SW480 (cell line): ENCODE measurements at places on chromosomes 4 and X.

DNA sequence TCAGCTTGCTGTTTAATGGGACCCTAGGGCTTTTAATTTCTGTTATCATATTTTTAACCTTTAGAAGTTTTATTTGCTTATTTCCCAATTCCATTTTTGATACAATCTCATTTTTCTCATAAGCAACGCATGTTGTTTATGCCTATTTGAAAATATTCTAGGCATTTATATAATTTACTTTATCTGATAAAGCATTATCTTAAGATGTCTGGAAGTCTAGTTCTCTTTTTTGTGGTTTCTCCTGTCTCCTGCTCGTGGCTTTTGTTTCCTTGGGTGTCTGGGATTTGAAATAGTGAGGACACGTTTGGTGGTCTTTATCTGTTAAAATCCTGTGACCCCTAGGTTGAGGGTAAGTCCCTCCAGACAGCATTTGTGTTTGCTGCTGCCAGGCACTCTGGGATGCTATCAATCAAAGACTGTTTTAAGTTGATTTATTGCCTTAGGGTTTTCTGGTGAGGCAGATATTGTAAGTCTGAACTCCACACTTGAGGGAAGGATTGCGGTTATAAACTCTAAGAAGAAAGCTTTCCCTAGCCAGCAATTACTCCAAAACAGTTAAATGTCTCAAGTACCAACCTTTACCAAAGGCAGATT lies 208.0 kb downstream of the PRDM5 start:
- no peak for DNase-seq

GRCh38 chr4:182018691-182019090 lies 224.5 kb upstream of the TENM3 start:
- no peak for DNase-seq

GRCh38 chr4:99863-100262 lies 24.4 kb upstream of the ZNF718 start:
- no peak for DNase-seq

DNA sequence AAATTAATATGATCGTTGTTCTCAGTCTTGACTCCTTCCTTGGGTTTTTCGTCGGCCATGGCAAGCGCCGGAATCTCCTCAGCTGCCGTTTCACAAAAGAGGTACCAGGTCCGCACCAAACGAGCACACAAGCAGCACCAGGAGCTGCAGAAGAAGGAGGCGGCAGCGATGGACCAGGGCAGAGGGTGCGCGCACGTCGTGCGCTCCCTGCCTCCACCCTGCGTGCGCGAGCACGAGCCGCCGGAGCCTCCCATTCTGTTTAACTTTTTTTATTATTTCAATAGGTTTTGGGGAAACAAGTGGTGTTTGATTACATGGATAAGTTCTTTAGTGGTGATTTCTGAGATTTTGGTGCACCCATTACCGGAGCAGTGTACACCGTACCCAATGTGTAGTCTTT lies 158.2 kb downstream of the PLS3 start:
- no peak for DNase-seq

DNA sequence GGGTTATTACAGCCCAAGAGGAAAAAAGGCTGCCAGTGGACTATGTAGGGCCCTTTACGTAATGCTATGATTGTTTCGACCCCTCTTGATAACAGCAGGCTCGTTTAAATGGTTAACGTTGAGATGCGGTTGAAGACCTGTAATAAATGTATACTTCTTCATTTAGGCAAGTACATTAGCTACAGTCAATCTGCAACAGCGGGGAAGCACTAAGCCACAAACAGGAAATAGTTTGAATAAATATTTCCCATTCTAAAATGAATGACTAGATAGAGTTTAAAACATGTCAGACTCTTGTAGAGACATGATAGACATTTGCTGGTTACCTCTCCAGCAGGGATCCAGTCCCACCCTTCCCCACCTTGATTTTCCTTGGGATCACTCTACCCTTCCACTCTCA lies 38.1 kb upstream of the STIM2 start:
- no peak for DNase-seq

DNA sequence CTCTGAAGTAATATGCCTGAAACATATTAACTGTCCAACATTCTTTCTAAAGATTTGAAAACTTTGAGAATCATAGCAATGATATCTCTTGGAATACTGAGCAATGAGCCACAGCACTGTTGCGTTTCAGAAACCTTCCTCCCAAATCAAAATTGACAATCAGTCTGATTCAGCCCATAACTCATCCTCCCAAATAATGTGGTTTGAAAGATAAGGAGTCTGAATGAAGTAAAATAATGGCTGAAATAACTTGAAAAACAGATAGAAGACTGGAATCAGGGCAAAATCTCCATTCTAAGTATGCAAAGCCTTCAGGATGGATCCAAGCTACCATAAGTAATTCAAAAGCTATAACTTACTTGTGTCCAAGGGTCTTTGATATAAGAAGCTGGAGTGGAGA lies 98.6 kb upstream of the PLS3 start:
- no peak for DNase-seq

- DNase-seq, result no peak
Observed at GRCh38 chr4:89029591-89029990, 27.4 kb downstream of the FAM13A start.

DNA sequence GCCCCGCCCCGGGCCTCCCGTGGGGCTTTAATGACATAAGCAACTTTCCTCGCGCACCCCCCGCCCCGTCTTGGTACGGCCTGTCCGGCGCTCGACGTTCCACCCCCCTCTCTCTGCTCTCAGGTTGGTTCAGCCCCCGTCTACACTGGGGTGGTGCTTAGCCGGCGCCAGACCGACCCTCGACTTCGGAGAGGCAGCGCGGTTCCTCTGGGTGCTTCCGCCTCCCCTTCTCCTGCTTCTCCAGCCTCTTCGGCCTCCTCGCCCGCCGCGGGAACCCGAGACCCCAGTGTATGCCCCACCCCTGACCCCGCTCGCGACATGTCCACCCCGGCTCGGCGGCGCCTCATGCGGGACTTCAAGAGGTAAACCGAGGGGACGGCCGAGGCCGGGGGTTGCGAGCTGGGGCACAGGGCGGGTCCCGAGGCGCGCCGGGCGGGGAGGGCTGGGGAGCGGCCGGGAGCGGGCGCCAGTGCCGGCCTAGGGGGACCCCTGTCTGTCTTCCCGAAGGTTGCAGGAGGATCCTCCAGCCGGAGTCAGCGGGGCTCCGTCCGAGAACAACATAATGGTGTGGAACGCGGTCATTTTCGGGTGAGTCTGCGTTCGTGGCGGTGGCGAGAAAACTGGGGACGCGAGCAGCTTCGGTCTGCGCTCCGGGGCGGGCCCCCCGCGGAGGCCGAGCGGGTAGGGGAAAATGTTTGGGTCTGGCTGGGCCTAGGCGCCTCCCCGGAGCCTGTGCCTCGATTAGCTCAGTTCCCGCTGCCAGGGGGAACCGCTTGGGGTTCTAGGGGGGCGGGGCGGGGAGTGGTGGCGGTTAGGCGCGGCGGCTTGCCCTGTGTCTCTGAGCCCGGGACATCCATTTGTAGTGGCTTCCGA lies at the start of gene UBE2A:
UBE2A (plus strand) TSS at position 170 of the 873 bp plus-strand sequence; CDS start at position 319, 149 bp downstream.
- peak; percentile 89 for DNase-seq
